ENCODE measurements at places on chromosomes 5 and 9.

DNA sequence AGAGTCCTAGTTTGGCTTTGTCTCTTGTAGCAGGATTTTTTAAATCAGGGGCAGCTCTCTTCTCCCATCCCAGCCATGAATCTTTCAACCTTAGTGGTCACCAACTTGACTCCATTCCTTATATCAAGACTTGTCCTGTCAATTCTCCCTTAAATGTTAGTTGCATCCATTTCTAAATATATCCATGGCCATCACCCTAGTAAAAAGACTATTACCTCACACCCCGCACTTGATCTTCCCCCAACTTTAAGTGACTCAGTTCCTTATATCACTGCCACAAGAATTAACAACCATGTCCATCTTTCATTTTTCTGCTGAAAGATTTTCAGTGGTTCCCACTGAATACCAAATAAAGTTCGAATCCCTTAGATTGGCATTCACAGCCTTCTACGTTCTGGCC lies 67.0 kb downstream of the STX17 start:
- no peak for DNase-seq

GRCh38 chr5:39121315-39121714 lies 47.1 kb upstream of the RICTOR start:
- no peak for DNase-seq

DNA sequence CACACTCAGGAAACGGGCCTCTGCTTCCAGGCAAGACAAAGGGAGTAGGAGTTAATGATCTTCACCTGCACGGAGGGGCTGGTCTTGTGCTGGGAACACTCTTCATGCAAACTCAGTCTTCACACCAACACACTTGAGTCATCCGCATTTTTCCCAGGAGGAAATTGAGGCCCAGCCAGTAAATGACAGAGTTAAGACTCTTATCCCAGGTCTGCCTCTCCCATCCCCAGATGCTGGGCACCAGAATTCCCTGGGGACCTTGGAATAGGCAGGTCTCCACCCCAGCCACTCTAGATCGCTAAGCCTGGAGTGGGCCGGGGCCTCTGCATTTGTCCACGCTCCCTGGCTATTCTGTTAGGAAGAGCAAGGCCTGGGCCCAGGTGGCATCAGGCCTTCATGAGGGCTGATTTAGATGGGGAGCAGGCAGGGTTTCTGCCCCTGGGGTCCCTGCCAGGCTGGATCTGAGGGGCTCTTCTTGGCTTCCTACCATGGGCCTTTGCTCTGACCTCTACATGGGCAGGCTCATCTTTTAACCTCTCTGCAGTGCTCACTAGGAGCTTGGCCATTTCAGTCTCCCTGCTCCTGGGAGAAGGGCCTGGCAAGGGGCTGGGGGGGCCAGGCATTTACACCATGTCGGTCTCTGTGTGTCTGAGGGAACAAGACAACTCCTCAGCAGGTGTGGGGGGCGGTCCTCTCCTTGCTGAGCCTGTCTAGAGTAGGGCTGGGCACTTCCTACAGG lies 77.3 kb downstream of the AMBP start:
- DNase-seq = no peak

- no peak for DNase-seq
Measured at GRCh38 chr5:102603670-102604069, 104.9 kb upstream of the SLCO6A1 start.

- no peak for DNase-seq
Measured at GRCh38 chr5:37715992-37716391, 123.8 kb downstream of the GDNF start.

- no peak for DNase-seq
Measured at GRCh38 chr9:110168486-110168885, 39.5 kb downstream of the C9orf152 start.

- peak; percentile 83 for DNase-seq
Measured at GRCh38 chr5:111512375-111513130, at the start of gene STARD4. TSS of gene STARD4 (minus strand) at chr5:111512535. CDS start at chr5:111507433, 5,102 bp downstream.

DNA sequence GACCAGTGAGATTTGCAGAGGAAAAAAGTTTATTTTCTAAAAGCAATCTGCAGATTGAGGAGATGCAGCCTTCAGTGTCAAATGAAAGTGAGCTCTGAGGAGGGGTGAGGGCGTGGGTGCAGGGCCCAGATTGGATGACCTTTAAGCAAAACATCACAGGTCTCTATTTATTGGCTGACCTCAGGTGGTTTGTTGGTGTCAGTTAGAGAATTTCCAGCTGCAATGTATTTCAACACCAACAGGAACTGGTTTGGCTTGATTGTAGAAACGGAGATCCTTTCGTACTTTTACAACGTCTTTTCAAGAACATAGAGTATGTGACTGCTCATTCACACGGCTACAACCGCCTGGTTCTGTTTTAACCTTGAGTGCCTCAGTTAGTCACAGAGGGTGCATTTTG lies 1069.1 kb downstream of the EFNA5 start:
- no peak for DNase-seq

DNA sequence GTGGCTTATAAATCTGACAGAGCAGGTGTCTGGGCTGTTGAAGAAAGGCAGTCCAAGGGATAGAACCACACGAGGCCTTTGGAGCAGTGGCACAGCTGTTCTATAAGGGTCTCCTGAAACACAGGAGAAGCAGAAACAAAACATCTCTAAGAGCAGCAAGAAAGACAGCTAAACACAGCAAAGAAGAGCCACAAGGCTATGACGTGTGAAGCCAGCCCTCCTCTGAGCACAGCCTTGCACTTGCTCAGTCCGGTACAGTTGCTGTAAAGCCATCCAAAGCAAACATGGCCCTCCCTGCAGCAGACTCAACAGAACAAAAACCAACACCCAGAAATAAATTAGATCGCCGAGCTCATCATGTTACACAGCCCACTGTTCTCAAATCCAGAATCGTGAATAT lies 2.6 kb upstream of the GZMK start:
- no peak for DNase-seq

DNA sequence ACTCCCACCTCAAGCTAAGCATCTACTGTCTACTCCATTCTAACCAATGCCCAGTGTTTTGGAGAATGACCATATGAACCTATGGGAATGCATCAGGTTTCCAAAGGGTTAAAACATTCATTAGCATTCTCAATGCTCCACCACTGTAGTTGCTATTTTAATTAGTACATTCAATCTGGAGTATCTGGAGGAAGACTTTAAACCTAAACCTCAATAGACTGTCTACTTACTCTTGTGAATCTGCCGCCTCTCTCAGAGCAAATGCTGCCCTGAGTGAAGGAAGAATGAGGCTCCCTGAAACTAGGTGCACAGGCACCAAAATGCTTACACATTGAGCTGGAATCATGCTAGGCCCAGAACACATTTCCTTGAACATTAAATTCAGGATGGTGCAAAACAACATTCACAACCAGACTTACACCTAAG lies 2.0 kb downstream of the ENC1 start:
- no peak for DNase-seq

- no peak for DNase-seq
Measured at GRCh38 chr5:179981636-179982035, 73.9 kb upstream of the TBC1D9B start.

DNA sequence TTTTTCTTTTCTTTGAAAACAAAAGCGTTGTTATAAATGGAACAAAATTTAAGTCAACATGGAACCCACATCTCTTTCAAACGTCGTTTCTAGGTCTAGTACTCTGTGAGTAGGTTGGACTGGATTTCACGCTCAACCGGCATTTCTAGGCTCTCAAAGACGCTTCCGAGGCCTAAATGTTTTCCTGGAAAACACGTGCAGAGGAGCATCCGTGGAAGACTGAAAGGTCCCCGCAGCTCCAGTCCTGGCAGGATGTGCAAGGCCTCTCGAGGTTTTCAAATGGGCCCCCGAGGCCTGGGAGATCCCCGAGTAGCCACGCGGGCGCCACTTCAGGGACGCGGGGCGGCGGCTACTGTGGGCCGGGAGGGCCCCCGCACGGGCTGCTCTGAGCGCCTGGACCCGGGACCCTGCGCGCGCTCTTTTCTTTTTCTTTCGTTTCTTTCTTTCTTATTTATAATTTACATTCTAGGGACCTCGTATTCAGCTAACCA lies 4.2 kb upstream of the IRX2 start:
- no peak for DNase-seq

GRCh38 chr9:38181232-38181631 lies 112.2 kb upstream of the SHB start:
- DNase-seq = no peak

DNA sequence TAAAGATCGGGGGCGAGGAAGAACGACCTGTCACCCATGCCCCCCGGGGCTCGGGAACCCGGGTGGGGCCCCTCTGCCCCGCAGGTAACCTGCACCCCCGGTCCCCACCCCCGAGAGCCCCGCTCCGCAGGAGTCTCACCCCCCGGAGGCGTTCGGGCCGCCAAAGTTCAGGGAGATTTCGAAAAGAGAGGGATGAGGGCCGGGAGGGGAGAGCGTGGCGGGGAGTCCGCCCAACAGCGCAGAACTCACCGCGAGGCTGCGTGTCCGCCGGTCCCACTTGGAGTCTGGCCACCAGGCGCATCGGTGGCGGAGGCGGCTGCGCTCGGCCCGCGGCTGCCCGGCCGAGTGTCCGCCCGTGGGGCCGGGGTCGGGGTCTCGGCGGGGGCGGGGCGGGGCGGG lies at the start of gene PHF19:
TSS of gene PHF19 (minus strand) at position 347 of the 399 bp plus-strand sequence. CDS start 2,447 bp downstream, outside the sequence.
- DNase-seq = no peak

- no peak for DNase-seq
Measured at GRCh38 chr5:88480245-88480644, 211.6 kb upstream of the TMEM161B start.

DNA sequence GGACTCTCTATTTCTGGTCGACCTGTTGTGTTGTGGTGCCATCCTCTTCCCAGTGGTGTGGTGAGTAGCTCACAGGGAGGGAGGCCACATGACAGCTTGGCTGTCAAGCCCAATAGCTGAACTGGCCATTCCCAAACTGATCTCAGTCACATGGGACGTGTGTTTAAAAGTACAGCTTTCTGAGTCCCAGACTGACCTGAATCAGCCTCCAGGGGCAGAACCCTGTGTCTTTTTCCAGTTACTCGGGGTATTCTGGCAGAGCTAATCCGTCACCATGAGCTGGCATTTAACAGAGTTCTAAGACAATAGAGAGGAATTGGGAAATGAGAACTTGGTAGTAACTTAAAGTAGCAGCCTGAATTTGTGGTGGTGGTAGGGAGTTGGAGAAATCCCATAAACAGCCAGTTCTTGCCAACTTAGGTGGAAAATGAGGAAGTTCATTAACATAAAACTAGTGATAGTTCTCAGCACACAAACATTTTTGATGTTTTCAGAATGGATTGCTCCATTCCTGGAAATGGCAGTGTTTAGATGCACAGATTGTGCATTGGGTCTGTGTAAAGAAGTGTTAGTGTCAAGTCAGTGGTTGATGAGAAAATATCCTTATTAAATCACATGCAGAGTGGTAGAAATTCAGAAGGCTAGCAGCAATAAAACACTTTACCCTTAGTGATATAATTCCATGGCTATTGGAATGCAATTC lies 50.9 kb downstream of the GPR107 start:
- DNase-seq = no peak

- DNase-seq = no peak
Measured at GRCh38 chr9:83280790-83281189, 217.8 kb upstream of the RASEF start.

DNA sequence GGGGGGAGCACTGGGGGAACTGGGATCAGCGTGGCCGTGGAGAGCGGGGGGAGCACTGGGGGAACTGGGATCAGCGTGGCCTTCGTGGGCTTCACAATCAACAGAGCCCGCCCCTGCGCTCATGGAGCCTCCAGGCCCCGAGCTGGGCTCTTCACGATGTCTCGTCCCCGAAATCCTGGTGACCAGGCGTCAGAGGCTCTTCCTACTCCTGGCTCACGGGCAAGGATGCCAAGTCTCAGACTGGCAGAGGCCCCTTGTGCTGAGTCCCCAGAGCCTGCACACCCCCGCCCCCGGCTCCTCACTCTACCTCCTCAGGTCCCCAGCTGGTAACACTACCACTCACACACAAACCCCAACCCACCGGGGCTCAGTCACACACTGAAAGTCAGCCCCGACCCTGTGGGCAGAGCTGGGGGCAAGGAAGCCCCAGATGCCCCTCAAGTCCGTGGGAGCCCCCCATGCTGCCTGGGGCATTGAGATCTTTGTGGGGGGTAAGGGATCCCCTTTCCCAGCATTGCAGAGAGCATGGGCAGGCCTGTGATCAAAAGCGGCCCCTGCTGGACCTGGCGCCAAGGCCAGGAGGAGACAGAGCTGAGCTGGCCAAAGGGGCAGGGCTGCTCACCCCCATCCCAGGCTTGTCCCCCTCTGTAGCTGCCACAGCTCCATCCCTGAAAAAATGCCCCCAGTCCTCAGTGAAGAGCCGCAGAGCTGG lies 26.7 kb downstream of the LHX3 start:
- DNase-seq = no peak

DNA sequence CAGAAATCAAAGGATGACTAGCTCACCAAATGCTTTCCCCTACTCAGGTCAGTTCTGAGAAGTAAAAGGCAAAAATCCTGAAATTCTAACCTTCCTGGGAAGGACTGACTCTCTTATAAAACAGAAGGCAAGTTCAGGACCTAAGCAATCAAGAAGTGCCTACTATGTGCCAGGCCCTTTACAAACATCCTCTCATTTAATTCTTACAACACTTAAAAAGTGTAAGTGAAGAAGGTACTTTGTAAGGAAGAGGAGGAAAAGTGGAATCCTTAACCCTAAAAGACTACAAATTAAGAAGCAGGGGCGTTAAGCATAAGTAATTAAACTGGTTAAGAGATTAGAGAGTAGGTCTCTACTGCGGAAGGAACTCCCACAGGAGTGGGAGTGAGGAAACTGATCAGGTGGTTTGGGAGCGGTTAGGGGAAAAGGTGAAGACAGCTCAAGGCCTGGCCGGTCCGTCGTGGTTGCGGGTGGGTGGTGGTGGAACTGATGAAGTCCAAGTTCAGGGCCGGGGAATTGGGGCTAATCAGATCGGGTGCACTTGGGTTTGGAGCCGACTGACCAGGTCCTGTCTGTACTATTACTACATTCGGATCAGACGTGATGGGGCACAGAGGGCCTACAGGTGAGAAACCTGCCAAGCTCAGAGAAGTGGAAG lies 839 bp downstream of the MED27 start:
- DNase-seq = no peak

- DNase-seq = no peak
Measured at GRCh38 chr9:123217128-123217654, 51.2 kb downstream of the STRBP start.

GRCh38 chr9:82504620-82505019 lies 516.0 kb downstream of the SPATA31D1 start:
- no peak for DNase-seq

DNA sequence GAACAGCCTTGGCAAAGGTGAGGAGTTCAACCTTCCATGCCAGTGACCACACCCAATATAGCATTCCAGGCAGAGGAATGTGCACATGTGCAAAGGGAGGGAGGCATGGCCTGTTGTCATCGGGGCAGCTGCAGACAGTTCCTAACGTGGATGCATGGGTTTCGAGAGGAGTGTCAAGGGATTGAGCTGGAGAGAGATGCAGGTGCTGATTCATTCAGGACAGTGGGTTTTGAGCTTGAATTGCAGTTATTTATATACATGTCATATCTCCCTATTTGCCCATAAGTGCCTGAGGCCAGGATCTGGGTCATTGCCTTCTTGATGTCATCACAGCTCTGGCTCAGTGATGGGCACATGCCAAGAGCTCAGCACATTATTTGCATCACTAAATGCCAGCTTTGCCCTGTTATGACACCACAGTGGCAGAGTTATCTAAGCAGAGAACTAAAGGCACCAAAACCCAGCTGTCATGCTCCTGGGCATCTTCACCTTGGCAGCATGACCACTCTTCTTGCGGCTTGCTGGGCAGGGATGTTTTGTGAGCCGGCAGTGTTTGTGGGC lies 278.0 kb downstream of the NTRK2 start:
- no peak for DNase-seq

GRCh38 chr5:103793595-103794182 lies 231.1 kb upstream of the NUDT12 start:
- no peak for DNase-seq

GRCh38 chr5:169723103-169723831 lies 86.2 kb downstream of the DOCK2 start:
- no peak for DNase-seq

- DNase-seq = no peak
Measured at GRCh38 chr5:123803359-123803758, 291.4 kb downstream of the CSNK1G3 start.
